ENCODE measurements at places on chromosomes 3 and 15.

- DNase-seq: no peak
These were observed 471.5 kb upstream of the AGTR1 start for GRCh38 chr3:148226246-148226645.

DNA sequence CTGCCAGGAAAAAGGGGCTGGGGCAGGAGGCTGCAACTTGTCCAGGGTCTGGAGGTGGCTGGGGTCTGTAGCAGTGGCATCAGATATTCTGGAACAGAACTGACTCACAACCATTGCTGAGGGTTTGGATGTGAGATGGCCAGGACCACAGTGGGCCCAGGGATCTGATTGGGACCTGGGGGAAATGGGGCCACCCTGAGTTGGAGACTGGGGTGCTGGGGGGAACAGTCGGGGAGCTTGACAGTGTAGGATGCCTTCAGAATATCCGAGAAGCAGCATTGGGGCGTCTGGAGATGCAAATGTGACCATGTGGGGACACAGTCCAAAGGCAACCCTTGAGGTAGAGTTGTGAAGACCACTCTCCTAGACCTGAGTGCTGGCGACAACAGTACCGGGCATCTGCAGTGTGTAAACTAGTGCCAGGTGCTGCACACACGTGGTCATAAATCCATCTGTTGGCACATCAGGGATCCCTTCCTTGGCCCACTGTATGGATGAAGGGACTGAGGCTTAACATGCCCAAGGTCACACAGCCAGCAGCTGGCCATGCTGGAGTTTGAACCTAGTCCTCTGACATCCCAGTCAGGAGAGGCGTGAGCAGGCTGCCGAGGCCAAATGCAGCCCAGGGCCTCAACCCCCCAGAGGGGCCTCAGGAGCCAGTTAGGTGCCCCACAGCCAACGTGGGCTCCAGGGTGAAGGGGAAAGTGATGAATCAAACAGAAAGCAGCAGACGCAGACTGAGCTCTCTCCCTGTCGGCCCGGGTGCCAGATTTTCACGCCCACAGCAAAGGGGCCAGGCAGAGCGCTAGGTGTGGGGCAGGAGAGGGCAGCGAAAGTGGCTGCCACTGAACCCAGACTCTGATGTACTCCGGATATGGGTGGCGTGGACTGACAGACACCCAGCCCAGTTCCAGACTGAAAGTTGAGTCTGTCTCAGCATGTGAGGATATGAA, 18.8 kb downstream of the HEMK1 start:
- no peak for DNase-seq

GRCh38 chr15:95347837-95348236, 982.7 kb upstream of the NR2F2 start:
- no peak for DNase-seq

- DNase-seq: no peak
These were observed 32.8 kb downstream of the BDH1 start for GRCh38 chr3:197522881-197523441.

GRCh38 chr3:110734524-110734923, 337.1 kb upstream of the NECTIN3 start:
- no peak for DNase-seq

- no peak for DNase-seq
These were observed 9.4 kb downstream of the MAP6D1 start for GRCh38 chr3:183815951-183816475.

- no peak for DNase-seq
These were observed 21.9 kb downstream of the DAPK2 start for GRCh38 chr15:64024172-64025050.

DNA sequence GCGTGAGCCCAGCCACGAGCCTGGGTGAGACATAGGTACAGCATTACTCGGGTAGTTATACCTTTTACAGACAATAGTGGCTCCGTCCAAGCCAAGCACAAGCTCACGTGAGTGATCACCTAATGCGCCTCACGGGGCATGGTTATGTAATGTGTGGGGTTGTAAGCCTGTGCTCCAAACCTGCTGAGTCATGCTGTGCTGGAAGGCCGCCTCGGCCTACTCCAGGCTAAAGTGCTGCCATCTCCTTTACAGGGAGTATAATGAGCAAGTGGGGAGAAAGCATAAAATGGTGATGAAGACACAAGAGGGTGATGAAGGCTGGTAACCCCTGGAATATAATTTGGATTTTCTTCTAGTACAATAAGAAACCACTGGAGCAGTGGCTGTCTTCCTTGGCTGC, 175.8 kb upstream of the STT3B start:
- DNase-seq: no peak

GRCh38 chr3:186024210-186024609, 84.7 kb downstream of the ETV5 start:
- no peak for DNase-seq

GRCh38 chr3:57230006-57230405, 2.5 kb downstream of the APPL1 start:
- no peak for DNase-seq

- DNase-seq: no peak
These were observed 142.7 kb downstream of the ULK4 start for GRCh38 chr3:41819236-41819635.

DNA sequence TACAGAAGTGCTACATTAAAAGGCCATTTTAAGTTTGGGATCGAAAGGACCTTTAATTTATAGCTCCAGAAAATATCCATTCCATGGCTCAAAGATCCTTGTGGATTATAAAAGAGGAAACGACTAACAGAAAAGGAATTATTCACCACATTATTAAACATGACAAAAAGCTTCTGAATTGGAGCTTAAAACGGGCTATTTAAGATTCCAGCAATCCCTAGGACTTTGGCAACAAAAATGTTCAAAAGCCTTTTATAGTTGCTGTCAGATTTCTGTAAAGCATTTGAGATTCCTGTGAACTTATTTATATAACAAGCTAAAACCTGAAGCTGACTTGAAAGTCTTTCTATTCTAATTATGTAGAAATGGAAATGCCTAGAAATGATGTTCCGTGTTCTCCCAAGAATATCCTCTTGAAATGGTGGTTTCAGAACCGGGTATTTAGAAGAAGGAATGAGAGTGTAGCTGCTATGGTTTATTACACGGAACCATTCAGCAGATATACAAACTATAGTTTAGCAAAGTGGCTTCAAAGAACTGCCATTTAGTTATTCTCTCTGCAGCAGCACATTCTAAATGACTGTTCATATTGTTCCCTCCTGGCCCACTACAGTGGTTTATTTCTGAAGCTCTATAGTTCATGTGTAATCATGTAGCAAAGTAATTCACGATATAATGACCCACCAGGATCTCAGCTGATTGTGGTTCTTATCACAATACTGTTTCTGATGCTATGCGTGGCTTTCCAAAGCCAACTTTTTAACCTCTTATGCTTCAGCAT, 961.7 kb downstream of the FHIT start:
- DNase-seq: no peak

- no peak for DNase-seq
These were observed 731.7 kb downstream of the SQOR start for GRCh38 chr15:46366360-46367007.

- DNase-seq: no peak
These were observed 147.6 kb downstream of the KLF13 start for GRCh38 chr15:31474059-31474868.

DNA sequence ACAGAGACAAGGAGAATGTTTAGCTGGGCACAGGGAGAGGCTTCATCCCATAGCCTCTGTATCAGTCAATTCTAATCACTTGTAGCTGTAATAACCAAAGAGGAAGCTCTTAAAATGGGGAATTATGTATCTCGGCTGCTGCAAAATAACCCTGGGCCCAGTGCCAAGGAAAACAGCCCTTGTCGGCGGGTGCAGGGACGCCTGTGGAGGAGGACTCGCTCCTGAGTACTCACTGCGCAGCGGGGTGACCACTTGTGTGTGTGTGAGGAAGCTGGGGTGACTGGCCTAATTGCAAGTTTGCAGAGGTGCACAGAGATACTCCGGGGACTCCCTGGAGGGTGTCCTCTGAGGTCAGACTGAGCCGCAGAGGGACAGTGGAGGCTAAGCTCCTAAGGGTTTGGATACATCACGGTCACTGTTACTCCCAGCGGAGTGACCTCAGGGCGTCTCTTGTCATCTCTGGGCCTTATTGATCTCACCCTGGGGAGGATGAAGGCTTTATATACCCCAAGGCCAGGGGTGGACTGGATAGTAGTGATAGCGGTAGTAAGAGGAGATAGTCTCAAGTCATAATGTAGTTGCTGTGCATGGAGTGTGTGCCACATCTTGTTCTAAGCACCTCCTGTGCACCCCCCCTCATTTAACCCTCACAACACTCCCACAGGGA, 37.2 kb downstream of the SLC6A6 start:
- peak; percentile 23 for DNase-seq

DNA sequence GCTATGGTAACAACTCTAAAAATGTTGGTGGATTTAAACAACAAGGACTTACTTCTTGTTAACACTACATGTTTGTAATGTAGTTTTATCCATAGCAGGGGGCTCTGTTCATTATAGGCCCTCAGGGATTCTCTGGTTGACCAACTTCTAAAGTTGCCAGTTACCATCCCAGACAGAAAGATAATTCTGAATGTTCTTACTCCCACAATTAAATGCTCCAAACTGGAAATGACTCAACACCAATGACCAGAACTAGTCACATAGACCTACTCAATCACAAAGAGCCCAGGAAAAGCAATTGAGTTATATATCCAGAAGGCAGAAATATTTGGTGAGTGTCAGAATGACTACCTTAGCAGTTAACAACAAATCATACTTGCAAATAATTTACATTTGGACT, 199.3 kb upstream of the UMPS start:
- DNase-seq: no peak

DNA sequence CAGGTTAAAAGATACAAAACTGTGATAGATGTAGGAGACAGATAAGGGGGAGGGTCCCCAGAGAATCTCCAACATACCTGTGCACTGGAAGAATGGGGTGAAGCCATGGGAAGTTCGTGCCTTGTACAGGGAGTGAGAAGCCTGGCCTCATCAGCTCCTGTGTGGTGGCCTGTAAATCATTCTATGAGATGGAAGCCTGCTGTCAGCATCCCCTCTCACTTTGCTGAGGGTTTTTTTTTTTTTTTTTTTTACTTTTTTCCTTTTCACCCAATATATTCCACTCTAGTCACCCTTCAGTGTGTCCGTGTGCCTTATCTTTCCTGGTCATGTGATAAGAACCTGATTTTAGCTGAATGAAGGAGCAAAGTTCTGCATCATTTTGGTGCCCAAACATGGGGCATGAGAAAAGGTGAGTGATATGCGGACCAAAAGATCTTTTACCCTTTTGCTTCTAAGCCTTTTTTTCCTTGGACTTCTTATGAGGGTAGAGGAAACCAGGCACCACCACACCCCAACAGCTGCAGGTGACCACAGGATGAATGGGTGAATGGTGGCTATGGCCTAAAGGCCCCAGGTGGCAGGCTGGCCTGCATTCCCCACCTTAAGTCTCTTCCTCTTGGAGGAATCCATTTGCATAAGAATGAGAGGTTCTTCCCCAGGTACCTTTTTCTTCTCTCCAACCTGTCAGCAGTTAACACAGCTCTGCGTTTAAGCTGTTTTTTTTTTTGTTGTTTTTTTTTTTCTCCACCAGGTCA, 1345.0 kb downstream of the NSUN3 start:
- no peak for DNase-seq

DNA sequence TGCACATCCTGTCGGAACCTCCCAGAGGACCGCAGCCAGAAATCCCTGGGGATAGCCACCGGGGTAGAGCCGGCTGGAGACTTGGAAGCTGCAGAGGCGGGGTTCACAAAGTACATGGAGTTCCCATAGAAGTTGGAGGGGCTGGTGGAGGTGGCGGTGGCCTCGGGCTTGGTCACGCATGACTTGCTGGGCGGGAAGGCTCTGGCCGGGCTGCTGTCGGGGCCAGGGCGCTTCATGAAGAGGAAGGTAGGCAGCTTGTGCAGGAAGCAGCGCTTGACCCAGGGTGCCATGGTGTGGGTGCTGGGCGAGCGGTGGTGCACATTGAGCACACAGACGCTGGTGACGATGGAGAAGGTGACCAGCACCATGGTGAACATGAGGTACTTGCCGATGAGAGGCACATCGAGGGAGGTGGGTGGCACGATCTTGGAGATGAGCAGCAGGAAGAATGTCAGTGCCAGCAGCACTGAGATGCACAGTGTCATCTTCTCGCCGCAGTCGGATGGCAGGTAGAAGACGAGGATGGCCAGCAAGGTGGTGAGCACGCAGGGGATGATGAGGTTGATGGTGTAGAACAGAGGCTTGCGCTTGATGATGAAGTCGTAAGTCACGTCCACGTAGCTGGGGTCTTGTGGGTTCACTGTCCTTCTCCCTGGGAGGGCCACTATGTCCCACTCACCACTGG, 8.4 kb upstream of the CHRNA3 start:
- no peak for DNase-seq

- peak; percentile 65 for DNase-seq
These were observed 1.3 kb downstream of the ABHD2 start for GRCh38 chr15:89089316-89090230.

DNA sequence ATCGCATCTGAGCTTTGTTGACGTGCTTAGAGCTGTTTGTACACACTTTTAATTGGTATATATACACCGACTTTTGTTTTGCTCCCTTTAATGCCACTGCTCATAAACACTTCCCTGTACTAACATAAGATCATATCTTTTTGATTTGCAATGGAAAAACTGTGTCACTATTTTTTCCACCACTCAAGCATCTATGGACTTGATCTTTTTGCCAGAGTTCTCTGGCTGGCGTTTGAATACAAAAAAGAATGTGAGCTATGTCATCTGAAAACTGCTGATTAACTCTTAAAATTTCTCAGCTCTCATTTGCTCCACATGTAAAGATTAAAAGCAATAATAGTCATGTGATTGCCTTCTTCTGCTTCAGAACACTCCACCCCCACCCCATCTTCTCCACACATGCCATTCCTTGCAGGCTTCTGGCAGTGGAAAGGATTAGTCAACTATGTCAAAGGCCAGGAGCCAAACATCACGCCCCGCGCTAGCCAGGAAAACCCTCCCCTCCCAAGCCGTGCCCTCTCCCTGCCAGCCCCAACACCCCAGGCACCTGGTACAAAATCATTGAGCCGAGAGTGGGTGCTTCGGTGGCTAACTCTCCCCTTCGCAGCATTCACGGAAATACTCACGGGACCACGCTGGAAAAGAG, 123.4 kb upstream of the MEF2A start:
- DNase-seq: no peak

- DNase-seq: no peak
These were observed 47.7 kb downstream of the PXYLP1 start for GRCh38 chr3:141279077-141279967.

DNA sequence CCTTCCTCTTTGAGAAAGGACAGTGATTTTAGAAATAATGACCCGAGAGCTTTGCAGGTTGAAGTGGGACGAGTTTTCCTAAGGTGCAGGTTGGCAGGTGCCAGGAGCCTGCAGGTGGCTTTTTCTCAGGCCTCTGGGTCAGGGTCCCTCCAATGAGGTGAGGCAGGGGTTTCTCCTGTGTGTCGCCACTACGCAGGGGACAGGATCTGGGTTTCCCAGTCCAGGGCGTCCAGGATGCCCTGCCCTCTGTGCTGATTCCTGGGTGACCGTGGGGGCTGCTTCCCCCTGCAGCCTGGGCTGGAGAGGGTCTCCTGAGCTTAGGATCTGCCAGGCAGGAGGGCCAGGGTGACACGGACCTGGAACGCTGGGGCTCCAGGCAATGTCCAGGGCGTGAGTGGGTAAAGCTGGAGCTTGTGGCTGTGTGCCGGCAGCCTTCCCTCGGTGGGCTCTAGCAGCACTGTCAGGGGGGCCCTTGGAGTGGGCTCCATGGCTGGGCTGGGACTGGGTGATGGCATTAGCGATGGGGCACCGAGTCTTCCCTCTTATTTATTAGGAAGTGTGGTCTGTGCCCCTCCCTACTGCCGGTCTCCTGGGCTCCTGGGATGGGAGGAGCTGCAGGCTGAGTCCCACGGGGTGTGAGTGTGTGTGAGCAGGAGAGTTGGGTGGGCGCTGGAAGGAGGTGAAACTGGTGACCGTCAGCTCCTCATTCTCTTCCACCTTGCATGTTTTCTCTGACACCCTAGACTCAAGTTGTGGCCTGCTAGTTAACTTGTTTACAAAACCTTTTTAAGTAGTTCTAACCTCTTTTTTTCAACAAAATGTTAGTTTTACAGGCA, 1.8 kb downstream of the APBA2 start:
- no peak for DNase-seq

Data from NCI-H187 treated with DMSO at 0.1 percent for 48 hours (cell line).